ENCODE measurements at places on chromosomes 3 and 15. TPM values are rescaled to one million over a fixed set of nuclear protein-coding genes. Genes with fewer than 3 reads are reported as not detected.

- H3K36me3 ChIP-seq, result no peaks in the 10 kb centered on the region
- no peak overlapping the region for H3K4me3 ChIP-seq
- peaks cover 23% of the 10 kb centered on the region for H3K4me1 ChIP-seq
- H3K27me3 ChIP-seq, result no peaks in the 10 kb centered on the region
- no peak for DNase-seq
- H3K27ac ChIP-seq, result no peak overlapping the region
Measured at GRCh38 chr3:113557374-113557773, 25.0 kb downstream of the SIDT1 start.

The PROS1 gene
- total RNA-seq, result 0.50 TPM

DNA sequence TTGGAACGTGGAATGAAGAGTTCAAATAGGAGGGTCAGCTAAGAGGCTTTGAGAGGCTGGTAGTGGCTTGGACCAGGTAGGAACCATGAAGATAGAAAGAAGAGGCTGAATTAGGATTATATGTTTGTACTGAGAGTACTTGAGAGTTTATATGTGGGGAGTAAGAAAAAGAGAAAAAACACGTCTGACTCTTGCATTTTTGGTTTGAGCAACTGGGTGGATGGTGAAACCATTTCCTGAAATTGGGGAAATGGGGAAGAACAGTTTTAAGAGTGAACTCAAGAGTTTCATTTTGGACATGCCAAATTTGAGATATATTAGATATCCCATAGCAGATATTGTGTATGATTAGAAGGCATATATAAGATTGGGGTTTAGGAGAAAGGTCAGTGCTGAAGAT, 92.9 kb upstream of the TNIK start:
- peaks cover 9% of the 10 kb centered on the region for H3K4me1 ChIP-seq
- no peaks in the 10 kb centered on the region for H3K27me3 ChIP-seq
- no peak for DNase-seq
- H3K36me3 ChIP-seq, result no peaks in the 10 kb centered on the region
- no peak overlapping the region for H3K27ac ChIP-seq

The UBAP1L gene
- 6.3 TPM for total RNA-seq

DNA sequence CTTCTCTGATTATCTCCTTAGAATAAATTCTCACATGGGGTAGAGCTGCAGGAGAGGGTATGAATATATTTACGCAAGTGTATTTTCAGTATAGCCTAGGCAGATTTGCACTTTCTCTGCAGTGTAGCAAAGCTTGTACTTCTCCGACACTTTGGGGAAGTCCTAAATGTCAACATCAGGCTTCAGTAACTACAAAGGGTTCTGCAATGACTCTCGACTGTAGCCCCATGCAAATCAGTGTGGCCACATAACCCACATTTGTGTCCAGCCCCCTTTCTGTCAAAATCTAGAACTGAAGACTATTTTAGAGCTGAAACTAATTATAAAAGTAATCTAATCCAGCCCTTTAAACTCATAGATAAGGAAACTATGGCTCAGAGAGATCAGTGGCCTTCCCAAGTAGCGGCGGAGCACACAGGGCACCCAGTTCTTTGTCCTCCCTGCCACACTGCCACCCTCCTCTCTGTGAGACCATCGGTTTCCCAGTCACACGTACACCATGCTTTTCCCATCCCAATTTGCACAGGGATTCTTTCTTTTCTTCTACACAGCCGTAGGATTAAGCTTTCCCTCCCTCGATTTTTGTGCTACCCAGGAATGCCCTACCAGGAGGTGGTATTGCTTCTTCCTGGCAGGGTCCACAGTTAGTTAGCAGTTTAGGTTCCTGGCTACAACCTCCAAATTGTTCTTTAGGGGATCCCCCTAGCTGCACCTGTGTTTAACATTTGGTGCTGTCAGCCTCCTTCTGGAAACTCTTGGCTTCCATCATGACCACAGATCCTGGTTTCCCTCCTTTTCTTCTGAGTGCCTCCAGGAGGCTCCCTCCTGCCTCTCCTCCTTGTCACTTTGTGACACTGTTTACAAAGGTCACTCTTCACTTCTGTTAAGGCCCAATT, 22.9 kb downstream of the MRAS start:
- peaks cover 13% of the 10 kb centered on the region for H3K4me1 ChIP-seq
- peak; percentile 26 for DNase-seq
- H3K27me3 ChIP-seq, result peaks cover 11% of the 10 kb centered on the region

- peaks cover 97% of the 10 kb centered on the region for H3K4me1 ChIP-seq
- H3K27me3 ChIP-seq, result no peaks in the 10 kb centered on the region
- peaks cover 33% of the 10 kb centered on the region for H3K36me3 ChIP-seq
- no peak for DNase-seq
- peak overlapping the region; percentile 91 for H3K27ac ChIP-seq
Measured at GRCh38 chr3:30671527-30672286, 65.3 kb downstream of the TGFBR2 start.

The SLC9C1 gene
- total RNA-seq, result not detected

DNA sequence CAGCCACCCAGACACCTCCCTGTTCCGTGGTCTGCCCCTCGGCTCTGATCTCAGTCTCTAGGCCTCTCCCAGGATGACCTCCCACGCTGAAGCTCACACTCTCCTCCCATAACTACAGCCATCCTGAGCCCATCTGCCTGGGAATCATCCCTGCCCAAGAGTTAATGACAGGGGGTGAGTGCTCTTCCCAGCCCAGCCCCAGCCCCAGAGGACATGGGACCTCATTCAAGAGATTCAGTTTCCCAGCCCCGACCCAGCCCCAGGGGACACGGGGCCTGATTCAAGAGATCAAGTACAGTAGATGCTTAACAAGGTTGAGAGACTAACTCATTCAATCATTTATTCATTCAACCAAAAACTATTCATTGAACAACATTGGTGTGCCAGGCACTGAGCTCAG, 272.0 kb downstream of the XXYLT1 start:
- H3K4me3 ChIP-seq, result no peak overlapping the region
- peaks cover 4% of the 10 kb centered on the region for H3K4me1 ChIP-seq
- no peaks in the 10 kb centered on the region for H3K36me3 ChIP-seq
- no peak overlapping the region for H3K27ac ChIP-seq
- DNase-seq, result no peak

- DNase-seq, result no peak
- peaks cover 31% of the 10 kb centered on the region for H3K36me3 ChIP-seq
- no peaks in the 10 kb centered on the region for H3K27me3 ChIP-seq
Measured at GRCh38 chr15:25019434-25019833, 64.6 kb downstream of the SNRPN start.

The GPR27 gene
- 0.90 TPM for total RNA-seq
